ENCODE measurements at places on chromosomes 3 and 15. TPM values are rescaled to one million over a fixed set of nuclear protein-coding genes. Genes with fewer than 3 reads are reported as not detected.

The ECE2 gene
- total RNA-seq, result not detected

The GCSAM gene
- 6.9 TPM for total RNA-seq

The WDR48 gene
- total RNA-seq, result 22.5 TPM

The FBN1 gene
- total RNA-seq, result 1.3 TPM

The RASGRP1 gene
- 165 TPM for total RNA-seq

GRCh38 chr15:85010386-85011159, 28.9 kb downstream of the PDE8A start:
- no peak for DNase-seq

DNA sequence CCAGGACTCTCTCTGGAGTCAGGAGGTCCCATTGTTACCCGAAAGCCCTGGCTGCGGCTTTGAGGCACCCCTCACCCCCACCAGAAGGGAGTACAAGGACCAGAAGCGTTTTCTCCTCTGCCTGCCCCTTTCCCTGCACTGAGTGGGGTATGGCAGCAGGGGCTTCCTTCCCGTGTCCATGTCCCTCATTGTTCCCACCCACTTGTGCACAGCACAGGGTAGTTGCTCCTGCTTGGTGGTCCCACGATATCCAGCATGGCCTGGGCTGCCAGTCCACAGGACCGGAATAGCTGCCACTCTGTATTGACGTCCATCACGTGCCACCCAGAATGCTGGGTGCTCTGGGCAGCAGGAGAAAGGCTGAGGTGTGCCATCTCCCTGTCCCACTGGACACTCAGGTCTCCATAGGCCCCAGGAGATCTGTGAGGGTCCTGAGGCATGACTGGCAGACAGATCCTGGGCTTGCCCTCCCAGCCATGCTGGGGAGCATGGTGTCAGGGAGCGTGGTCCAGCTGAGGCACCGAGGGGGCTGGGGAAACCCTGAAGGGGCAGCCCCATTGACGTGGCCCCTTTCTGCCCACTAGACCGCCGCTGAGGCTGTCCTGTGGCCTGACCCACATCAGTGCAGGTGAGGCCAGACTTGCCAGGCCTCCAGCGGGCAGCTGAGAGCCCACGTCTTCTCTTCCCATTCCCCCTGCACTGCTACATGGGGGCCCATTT, 45.3 kb upstream of the SEC22A start:
- H3K36me3 ChIP-seq, result peaks cover 11% of the 10 kb centered on the region
- H3K4me3 ChIP-seq, result no peak overlapping the region
- H3K27ac ChIP-seq, result no peak overlapping the region
- DNase-seq, result no peak
- H3K27me3 ChIP-seq, result no peaks in the 10 kb centered on the region

DNA sequence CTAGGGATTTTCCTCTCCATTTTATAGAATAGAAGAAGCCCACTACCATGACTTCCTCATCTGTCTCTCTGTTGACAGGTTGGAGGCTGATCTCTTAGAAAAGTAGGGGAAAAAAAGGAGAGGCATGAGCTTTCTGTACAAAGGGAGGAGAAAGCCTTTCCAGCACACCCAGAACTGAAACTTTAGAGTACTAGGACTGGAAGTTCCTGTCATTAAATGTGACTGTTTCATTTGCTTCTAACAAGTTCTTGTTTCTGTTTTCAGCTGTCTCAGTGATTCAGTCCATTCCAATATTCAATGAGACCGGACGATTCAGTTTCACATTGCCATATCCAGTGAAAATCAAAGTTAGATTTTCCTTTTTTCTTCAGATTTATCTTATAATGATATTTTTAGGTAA, 39.0 kb downstream of the INTS14 start:
- H3K27ac ChIP-seq, result no peak overlapping the region
- H3K27me3 ChIP-seq, result no peaks in the 10 kb centered on the region
- H3K36me3 ChIP-seq, result peaks cover 27% of the 10 kb centered on the region
- no peak overlapping the region for H3K4me3 ChIP-seq

GRCh38 chr3:117278424-117279190, 569.0 kb downstream of the TUSC7 start:
- H3K4me1 ChIP-seq, result no peaks in the 10 kb centered on the region
- H3K27ac ChIP-seq, result no peak overlapping the region
- no peak for DNase-seq

DNA sequence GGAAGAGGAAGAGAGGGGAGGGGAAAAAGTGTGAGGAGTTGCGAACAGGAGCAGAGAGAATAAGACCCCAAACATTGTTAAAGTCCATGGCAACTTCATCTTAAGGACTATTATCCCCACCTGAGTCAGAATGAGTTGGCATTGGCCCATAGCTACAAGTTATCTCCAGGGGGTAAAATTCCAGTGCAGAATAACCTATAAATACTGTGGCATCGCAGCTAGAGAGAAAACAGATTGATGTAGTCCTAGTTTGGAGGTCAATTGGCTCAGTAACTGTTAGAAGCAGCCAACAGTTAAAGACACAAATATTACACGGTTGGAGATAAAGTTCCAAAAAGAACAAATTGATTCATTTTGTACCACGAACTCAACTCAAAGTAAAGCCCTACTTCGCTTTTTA, 313.9 kb upstream of the CCDC54 start:
- no peak overlapping the region for H3K27ac ChIP-seq
- no peak for DNase-seq
- no peak overlapping the region for H3K4me3 ChIP-seq
- H3K4me1 ChIP-seq, result peaks cover 12% of the 10 kb centered on the region
- H3K36me3 ChIP-seq, result no peaks in the 10 kb centered on the region

DNA sequence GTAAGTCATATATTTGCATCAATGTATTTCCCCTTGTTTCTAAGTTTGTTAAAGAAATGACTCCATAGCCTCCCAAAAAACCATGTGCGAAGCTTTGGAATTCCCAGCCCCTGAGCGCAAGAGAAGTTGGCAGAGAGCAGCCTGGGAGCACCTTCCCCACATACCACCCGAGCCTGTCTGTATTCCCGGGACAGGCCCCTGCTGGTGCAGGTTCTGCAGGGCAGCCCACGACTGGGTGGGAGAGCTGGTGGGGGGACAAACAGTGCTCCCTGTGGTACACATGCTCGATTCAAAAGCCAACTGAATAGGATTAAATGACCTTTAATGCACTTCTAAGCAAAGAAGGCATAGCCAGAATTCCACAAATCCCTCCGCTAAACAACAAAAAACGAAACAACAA, 74.6 kb upstream of the SNRPA1 start:
- peaks cover 12% of the 10 kb centered on the region for H3K27me3 ChIP-seq
- H3K4me1 ChIP-seq, result peaks cover 6% of the 10 kb centered on the region
- H3K4me3 ChIP-seq, result no peak overlapping the region

DNA sequence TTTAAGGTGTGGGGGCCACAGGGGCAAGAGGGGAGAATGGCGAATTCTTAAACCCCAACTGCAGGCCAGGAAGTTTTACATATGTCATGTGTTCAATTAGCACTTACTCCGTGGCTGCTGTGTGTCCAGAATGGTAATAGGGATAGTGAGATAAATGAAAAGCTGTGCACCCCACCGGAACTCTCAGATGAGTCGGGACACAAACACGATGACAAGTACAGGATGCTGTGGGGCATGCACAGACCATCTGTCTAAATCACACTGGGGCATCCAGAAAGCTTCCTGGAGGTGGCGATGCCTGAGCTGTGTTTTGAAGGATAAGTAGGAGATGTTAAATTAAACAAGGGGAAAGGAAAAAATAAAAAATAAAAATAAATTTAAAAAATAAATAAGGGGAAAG, 18.3 kb upstream of the TMEM158 start:
- H3K4me3 ChIP-seq, result no peak overlapping the region
- H3K27ac ChIP-seq, result no peak overlapping the region

DNA sequence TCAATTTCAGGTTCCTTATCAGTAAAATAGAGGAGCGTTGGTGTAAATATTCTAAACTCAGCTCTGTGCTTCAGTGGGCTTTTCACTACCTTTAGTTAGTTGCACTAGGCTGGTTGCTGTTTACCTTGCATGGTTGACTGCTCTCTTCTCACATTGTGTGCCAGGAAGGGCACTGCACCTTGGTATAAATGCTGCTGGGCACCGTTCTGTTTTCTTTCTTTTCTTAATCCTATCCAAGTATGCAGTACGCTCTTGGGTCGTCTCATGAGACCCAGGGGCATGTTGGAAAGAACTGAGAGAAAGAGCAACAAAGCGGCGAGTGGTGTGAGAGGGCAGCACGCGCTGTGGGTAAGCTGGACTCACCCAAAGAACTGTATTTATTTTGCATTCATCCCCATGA, 22.4 kb downstream of the KCNMB2 start:
- DNase-seq, result no peak
- no peak overlapping the region for H3K4me3 ChIP-seq
- no peaks in the 10 kb centered on the region for H3K4me1 ChIP-seq
- H3K36me3 ChIP-seq, result no peaks in the 10 kb centered on the region
- no peaks in the 10 kb centered on the region for H3K27me3 ChIP-seq
- no peak overlapping the region for H3K27ac ChIP-seq

- H3K27me3 ChIP-seq, result peaks cover 19% of the 10 kb centered on the region
- H3K36me3 ChIP-seq, result no peaks in the 10 kb centered on the region
- peak; percentile 96 for DNase-seq
Measured at GRCh38 chr15:100341750-100342560, at the start of gene ADAMTS17. Gene ADAMTS17 (minus strand): TSS chr15:100341975. CDS start chr15:100341899, 76 bp downstream.

DNA sequence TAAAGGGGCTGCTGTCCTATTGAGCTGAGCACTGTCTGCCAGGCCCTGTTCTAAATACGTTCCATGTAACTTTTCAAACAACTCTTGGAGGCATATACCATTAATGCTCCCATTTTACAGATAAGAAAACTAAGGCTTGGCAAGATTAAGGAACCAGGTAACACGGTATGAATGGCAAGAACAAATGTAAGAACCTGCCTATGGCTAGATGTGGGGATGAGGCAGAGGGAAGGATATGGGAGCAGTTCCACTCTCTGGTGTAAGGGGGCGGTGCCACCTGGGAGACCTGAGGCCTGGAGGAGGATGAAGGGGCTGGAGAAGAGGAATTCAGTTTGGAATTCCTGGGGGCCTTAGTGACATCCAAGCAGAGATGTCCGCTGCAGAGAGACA, 3.8 kb upstream of the LMAN1L start:
- H3K4me3 ChIP-seq, result no peak overlapping the region
- H3K27ac ChIP-seq, result peak overlapping the region; percentile 56
- peaks cover 7% of the 10 kb centered on the region for H3K27me3 ChIP-seq
- DNase-seq, result no peak
- H3K36me3 ChIP-seq, result peaks cover 16% of the 10 kb centered on the region

DNA sequence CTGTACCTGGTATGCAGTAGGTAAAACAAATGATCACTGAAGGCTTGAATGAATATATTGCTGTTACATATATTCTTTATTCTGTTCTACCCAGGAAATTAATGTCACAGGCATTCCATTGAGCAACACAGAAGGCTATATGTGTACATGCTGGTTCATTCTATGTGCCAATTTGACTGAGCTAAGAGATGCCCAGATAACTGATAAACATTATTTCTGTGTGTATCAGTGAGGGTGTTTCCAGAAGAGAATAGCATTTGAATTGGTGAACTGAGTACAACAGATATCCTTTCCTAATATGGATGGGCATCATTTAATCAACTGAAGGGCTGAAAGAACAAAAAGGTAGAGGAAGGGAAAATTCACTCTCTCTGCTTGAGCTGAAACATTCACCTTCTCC, 886.8 kb downstream of the FHIT start:
- H3K27ac ChIP-seq, result no peak overlapping the region
- H3K4me1 ChIP-seq, result peaks cover 6% of the 10 kb centered on the region
- DNase-seq, result no peak

Measured in activated CD8-positive, alpha-beta T cell treated with anti-CD3 and anti-CD28 coated beads, Interleukin-2, amount 10 ng/mL, durations not matched to agents 7 days and 5 days (primary cell).